ENCODE measurements at places on chromosomes 6 and 20.
A peak's percentile ranks its signal among the peaks of the same experiment; 100 is the strongest.

- no peak for DNase-seq
Observed at GRCh38 chr20:19049514-19049913, 162.9 kb upstream of the SLC24A3 start.

DNA sequence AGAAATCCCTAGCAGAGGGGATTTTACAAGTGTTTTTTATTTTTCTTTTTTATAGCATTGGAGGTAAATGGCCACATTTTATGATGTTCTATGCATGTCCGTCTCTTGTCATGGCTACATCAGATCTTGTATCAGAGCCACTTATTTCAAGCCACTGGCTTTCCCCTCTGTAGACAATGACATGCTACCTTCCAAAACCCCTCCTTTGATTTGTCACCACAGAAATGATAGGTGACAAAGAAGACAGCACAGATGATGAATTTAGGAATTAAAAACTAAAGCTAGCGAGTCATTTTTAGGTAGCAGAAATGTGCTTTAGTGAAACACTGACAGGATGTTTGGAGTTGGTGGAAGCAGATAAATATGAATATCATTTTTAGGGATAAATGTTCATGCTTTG is 20.8 kb downstream of the PLCB1 start:
- DNase-seq, result no peak

GRCh38 chr6:149218915-149219314 is 98.6 kb upstream of the TAB2 start:
- no peak for DNase-seq

DNA sequence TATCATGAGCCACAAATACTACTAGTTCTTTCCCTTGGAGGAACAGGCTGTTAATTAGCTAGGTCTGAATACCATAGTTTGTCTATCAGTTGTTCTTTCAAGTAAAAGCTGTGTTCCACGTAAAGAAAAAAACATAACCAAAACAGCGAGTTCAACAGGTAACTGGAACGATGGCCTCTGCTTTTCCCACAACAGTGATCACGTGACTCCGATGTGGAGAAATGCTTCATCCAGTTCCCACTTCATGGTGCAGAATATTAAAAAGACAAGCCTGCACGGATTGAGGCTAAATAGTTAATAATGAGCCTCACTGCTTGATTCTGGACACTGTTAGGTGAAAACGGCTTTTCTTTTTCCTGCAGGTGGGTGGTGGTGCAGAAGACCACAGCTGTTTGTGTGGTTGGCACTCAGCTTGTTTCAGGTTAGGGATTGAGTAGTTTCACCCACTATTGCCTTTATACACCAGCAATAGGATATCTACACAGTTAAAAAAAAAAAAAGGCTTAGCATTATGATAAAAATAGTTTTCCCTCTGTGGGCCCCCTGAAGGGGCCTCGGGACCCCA is 88.1 kb downstream of the DACT2 start:
- no peak for DNase-seq

GRCh38 chr6:84762220-84763002 is 2.0 kb downstream of the TBX18 start:
- no peak for DNase-seq

- no peak for DNase-seq
Observed at GRCh38 chr6:159067334-159067733, 22.5 kb upstream of the TAGAP start.

GRCh38 chr6:130864344-130864743 is 37.1 kb downstream of the SMLR1 start:
- no peak for DNase-seq

DNA sequence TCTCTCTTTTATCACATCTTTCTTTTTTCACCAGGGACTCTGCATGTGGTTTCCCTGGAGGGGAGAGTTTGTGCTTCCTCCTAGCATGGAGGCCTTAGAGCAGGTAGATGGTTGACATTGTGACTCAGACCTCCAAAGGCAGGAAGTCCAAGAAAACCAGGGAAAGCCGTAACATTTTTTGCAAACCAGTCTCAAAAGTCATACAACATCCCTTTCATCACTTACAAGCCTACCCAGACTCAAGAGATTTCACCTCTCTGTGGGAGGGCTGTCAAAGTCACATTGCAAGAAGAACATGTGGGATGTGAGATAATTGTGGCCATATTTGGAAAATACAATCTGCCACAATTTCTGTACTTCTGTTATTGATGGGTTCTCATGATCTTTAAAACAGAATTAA is 46.2 kb downstream of the SNRNP48 start:
- no peak for DNase-seq

- DNase-seq, result no peak
Observed at GRCh38 chr6:48069280-48069679, 41.7 kb downstream of the PTCHD4 start.

GRCh38 chr20:5660346-5660745 is 89.9 kb upstream of the SHLD1 start:
- DNase-seq, result no peak

DNA sequence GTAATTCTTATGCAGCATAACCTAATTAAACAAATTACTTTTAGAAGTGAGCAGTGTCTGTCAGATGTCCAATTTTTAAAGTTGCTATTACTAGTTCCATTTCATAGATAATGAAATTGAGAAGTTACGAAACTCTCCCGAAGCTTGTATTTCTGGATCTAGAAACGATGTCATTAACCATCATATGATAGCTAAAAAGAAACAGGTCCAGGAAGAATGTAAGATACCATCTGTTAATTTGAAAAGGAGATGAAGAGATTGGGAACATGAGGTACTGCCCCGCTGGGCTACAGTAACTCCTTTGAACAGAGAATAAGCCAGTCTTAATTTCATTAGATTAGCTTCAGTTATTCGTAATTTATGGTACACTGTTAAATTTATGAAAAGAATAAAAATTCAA is 47.5 kb upstream of the TMX4 start:
- no peak for DNase-seq

GRCh38 chr6:143607974-143608373 is 69.8 kb upstream of the PHACTR2 start:
- no peak for DNase-seq

GRCh38 chr6:20921578-20921977 is 387.3 kb downstream of the CDKAL1 start:
- DNase-seq, result no peak

DNA sequence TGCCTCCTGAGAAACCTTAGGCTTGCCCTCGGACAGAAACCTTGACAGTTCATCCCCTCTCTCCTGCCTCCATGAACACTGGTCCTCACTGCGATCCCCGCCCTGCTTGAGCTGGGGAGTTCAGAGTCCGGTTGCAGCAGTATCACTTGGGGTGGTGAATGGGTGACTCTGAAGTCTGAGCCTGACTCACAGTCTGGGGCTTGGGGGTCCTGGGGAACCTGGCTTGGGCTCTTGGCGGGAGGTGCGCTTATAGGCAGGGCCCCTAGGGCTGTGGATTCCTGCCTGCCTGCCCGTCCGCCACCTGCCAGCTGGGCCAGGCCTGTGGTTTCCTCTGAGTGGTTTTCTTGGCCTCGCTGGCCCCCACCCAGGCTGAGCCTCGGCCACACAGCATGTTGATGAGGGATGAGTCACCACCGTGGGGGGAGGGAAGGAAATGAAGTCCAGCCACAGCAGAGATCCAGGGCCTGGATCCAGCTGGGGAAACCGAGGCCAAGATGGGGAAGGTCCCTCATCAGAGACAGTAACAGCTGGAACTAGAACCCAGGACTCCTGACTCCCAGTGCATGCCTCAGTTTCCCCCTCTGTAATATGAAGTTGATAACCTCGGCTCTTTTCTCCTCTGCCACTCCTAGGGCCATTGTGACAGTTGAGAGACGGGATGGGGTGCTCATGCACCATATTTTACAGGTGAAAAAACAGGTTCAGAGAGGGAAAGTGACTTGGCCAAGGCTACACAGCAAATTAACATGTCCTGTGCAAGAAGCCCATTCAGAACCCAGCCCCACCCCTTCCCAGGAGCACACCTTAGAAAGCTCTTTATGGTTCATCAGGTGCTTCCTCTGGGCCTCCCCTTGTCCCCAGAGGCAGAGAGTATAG is 9.2 kb downstream of the FOXS1 start:
- DNase-seq, result peak; percentile 6

GRCh38 chr6:6588064-6588923 is at the start of gene LY86:
TSS of gene LY86 (plus strand) at chr6:6588720. CDS start at chr6:6588735, 15 bp downstream.
- no peak for DNase-seq

DNA sequence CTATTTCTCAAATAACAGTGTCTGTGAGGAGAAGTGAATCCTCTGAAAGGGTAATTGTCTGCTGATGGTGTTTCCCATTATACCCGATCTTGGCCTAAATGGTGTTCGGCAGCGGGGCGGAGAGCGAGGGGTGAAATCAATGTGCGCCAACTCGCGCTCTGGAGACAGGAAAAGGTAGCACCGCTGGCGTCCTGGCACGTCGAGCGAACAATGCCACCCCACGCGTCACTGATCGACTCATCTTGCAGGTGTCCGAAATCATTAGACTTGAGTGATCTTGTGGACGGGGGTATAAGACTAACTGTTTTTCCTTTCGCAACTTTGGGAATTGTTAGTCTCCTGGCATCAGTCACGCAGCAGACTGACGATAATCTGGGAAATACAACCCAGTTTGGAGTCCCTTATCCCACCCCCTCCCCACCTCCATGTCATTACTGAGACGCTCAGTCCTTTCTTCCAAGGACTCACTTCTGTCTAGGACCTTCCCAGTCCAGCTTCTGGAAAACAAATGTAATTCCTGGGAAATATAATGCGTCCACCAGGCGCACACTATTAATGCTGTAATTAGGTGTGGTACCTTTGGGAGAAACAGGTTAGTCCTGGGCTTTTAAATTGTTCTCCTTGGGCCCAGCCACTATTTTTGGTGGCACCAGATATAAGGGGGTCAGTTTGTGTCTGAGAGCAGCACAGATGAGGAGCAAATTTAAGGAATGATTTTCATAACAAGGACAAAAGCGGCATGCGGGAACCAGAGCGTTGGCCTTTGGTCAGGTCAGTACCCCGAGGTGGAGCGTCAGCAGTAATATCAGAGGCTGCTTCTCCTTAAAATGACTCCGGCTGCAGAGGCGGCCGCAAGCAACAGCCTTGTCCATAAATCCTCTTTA is 2.3 kb downstream of the LINC00237 start:
- no peak for DNase-seq

GRCh38 chr6:3905945-3906845 is 57.0 kb downstream of the FAM50B start:
- DNase-seq, result no peak

DNA sequence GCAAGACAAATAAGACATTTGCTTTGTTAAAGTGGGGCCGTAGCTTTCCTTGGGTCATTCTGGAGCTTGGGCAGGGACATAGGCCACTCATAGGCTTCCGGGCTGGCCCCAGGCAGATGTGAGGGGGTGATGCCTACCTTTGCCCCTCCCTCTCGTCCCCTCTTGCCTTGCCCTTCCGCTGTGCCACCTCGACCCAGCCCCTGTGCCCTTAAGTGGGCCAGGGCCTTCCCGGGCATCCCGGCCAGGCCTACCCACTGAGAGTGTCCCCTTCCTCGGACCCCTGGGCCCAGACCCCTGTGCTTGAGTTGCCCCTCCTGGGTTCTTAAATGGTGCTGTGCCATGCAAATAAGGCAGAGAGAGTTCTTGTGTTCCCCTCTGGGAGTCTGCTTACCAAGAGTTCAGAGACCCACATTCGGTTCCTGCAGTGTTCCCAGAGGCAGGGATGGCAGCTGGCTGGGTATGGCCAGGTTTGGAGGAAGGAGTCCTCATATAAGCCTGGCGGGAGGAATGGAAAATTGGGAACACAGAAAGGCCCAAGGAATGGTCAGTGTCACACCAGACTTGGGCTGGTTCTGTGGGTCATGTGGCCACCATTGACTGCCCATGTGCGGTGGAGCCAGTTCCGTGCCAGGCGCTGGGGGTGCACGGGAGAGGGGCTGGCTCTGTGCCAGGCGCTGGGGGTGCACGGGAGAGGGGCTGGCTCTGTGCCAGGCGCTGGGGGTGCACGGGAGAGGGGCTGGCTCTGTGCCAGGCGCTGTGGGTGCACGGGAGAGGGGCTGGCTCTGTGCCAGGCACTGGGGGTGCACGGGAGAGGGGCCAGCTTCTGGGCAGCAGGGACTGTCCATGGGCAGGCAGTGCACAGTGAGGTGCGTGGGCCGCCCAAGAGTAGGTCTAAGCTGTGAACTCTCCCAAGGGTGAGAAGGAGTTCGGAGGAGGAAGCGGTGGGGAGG is 173.5 kb upstream of the SNX9 start:
- DNase-seq, result no peak

- DNase-seq, result no peak
Observed at GRCh38 chr6:43728586-43728985, 41.0 kb upstream of the MRPS18A start.

GRCh38 chr6:107585815-107586435 is 96.0 kb downstream of the SOBP start:
- DNase-seq, result no peak

- DNase-seq, result no peak
Observed at GRCh38 chr6:109079981-109080380, 14.7 kb downstream of the SESN1 start.

DNA sequence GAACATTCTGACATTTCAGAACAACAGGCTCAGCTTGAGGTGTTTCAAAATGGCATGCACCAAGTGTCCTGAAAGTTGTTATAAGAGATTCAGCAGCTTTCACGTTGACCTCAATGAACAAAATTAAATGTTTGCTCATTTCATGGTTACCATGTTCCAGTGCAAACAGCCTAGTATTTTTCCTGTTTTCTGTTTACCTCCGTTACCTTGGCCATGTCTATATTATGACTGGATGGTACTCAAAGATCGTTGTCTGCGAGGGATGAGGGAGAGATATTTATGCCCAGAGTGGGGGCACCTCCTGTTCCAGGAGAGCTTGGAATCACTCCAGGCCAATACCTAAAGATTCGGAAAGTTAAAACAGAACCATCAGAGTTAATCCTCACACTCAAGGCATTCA is 83.8 kb upstream of the SASH1 start:
- DNase-seq, result no peak

- no peak for DNase-seq
Observed at GRCh38 chr6:33952016-33952415, 148.2 kb upstream of the MLN start.

- no peak for DNase-seq
Observed at GRCh38 chr20:55792049-55792448, 213.3 kb downstream of the CBLN4 start.

GRCh38 chr20:48957053-48957481 is 35.6 kb downstream of the ARFGEF2 start:
- no peak for DNase-seq

- DNase-seq, result no peak
Observed at GRCh38 chr6:7166410-7167293, 58.9 kb downstream of the RREB1 start.

GRCh38 chr20:46240881-46241280 is 67.4 kb downstream of the CDH22 start:
- no peak for DNase-seq

DNA sequence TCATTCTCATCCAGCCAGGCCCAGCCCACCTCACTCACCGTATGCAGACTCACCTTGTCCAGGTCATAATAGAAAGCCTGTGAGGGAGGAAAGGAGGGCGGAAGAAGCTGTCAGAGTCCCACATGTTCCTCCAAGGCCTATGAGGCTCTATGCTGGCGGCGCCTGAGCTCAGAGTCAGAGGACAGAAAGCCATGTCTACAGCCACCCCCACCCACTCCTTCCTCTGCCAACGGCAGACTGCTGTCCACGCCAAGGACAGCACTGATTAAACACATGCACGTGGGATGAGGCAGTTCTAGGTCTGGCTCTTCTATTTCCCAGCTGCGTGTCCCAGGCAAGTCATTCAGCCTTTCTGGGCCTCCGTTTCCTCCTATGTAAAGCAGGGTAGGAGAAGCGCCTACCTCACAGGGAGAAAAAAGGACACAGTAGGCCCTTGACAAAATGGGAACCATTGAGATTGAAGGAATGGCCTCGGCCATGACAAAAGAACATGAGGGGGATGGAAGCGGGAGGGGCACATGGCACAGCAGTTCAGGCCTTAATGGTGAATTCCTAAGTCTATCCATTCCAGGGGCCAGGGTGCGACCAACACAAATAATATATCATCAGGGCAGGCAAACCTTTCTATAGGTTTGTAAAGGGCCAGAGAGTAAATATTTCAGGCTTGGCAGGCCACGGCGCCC is 80.1 kb downstream of the RIPOR3 start:
- no peak for DNase-seq

Measured in T-cell (primary cell).